Stimulated activated CD8-positive, alpha-beta memory T cell treated with anti-CD3 and anti-CD28 coated beads, Interleukin-4, amount 100 ng/mL, for 24 hours (primary cell): ENCODE measurements at places on chromosomes 6 and 20.

- DNase-seq: no peak
Observed at GRCh38 chr6:11467364-11467763, 70.2 kb upstream of the TMEM170B start.

- DNase-seq: no peak
Observed at GRCh38 chr20:40691566-40692239, 2.7 kb upstream of the MAFB start.

DNA sequence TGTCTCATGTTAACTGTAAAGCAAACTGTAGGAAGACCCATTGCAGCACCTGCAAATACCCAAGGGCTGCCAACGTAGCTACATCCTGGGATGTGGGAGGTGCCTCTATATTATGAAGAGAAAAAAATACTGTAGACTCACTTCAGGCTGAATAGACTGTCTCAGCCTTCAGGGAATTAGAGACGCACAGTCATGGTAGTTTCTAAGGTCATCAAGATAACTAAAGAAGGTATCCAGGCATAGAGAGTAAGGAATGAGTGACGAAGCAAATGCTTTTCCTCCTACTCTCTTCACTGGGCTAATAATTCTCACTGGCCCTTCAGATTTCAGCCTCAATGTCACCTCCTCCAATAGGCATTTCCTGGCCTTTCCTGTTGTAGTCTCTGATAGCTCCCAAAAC lies 121.6 kb upstream of the ECI2 start:
- DNase-seq: no peak

DNA sequence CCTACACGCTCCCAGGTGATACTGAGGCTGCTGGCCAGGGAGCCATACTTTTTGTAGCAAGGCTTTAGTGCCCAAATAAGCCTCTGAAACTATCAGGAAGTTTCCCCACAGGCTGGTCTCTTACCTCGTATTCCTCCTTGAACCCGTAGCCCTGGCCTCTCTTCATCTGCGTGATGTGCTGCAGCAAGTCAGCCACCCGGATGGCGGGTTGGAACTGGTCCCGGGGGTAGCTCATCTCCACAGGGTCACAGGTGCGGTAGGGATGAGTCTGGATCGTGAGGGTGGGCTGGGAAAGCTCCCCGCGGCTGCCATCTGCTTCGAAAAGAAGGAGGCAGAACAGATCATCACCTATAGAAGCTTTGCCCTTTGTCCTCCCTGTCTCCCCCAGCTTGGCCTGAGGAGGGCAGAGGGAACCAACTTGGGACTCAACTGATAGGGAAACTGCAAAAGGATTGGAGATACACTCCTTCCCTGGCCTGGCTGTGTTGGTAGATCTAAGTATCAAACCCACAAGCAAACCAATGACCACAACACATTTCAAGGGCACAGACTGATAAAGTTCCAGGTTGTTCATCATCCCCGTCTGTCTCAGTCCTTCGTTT lies 543.2 kb upstream of the CHD6 start:
- DNase-seq: no peak

DNA sequence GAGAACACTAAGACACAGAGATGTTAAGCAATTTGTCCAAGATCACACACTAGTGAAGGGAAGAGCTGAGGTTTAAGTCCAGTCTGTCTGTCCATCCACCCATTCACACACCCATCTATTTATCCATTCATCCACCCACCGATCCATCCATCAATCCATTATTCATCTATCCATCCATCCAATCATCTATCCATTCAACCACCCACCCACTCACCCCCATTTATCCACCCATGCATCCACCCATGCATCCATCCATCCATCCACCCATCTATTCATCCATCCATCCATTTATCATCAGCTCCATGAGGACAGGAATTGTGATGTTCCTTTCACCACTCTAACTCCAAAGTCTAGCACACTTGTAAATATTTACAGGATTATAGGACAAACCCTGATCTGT lies 242.3 kb upstream of the PMEPA1 start:
- DNase-seq: no peak

DNA sequence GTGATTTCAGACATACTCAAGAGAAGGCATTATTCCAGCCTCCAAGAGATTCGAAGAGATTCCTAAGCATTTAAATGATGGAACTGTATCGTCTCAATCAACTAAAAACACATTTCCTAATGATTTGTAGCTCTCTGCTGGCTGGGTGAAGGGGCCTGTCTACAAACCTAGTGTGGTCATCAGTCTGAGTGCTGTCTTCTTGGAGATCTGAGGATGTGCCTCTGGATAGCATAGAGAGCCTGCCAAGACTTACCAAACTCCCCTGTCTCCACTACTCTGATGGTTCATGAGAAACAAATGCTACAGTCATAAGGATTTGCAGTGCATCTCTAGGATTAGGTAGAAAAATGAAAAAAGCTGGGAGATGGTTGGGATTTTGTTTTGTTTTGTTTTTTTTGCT lies 176.9 kb upstream of the CITED2 start:
- no peak for DNase-seq

DNA sequence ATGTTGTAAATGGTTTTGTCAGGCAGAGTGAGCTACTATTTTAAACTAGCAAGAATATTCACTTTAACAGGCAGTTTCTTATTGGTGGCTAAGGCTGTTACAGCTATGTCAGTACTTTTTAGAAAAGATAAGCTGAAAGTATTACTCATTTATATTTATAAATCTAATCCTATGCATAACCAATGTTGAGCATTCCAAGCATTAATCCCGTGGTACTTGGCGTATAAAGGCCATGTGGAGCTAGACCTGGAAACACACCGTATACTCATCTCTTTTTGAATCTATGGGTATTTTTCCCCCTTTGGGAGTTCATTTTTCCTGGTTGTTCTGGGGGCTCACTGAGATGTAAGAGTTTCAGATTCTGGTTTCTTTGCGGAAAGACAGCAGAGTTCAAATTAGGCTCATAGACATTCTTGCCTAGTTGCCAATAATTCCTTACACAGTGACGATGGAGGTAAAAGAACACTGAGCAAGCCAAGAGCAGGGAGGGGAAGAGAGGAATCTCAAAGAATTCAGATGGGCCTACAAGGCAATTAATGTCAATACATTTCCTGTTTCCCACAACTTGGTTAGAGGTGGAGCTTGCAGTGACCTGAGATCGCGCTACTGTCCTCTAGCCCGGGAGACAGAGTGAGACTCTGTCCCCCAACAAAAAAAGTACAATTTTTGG lies 211.5 kb downstream of the SOX4 start:
- DNase-seq: no peak

- no peak for DNase-seq
Observed at GRCh38 chr20:61810738-61811135, 254.9 kb downstream of the TAF4 start.

DNA sequence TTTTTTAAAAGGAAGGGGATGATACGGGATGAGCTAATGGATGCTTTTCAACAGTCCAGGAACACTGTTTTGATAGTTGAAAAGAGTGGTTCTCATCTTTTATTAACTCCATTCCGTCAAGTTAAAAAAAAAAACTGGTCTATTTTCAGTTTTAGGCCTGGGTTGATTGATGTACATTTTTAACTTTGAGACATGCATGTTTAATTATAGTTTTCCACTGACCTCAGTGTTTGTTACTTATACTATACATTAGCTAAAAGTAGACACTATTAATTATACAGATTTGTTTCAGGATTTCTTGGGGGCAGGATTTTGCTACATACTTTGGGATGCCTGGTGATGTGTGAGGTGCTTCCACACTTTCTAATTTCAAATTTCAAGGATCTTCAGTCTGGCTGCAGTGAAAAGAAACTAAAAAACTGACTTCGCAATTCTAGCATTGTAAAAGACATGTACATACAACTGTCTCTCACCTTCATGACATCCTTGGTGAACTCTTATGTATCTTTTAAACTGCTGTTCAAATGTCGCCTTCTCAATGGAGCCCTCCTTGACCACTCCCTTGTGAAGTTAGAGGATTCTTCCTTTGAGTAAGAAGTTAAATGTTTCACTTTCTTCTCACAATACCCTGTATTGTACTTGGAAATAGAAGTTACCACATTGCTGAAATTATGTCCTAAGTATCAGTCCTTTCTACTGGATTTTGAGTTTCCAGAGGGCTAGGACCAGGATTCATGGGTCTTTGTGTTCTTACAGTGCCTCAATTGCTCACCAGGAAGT lies 101.7 kb downstream of the TSHZ2 start:
- no peak for DNase-seq

DNA sequence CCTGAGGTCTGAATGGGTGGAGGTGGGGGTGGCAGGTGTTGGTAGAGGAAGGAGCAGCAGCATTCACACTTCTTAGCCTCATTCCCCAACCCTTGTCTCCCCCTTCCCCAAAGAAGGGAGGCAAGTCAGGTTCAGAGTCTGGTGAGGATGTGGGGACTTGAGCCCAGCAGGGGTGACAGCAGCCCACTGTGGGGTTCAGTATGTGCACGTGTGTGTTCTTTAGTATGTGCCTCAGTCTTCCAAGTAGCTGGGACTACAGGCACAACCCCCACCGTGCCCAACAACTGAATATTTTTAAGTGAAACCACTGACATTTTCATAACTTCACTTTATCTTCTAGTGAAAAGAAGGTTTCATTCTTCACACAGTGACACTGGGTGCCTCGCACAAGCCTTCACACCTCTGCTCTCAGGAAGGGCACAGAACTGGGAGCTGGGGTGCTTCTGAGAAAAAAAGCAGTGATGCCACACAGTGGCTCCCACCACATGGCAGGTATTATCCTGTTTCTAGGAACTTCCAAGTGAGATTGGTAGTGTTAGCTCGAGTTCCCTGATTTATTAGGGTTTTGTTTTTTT lies 33.4 kb upstream of the PRELID3B start:
- DNase-seq: no peak

DNA sequence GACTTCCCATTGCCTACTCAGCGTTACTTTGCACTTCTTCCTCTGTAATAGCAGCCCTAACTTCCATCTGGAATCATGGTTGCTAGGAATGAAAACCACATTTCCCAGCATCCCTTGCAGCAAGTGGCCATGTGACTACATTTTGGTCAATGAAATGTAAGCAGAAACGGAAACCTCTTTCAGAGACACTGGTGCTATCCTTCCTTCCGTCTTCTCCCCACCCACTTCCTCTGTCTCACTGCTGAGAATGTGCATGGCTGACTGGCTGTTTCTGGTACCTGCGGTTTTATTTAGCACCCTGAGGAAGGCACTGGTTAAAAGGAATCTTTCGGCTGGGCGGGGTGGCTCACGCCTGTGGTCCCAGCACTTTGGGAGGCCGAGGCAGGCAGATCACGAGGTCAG lies 107.4 kb downstream of the SCML4 start:
- peak; percentile 54 for DNase-seq

GRCh38 chr6:32973144-32974015 lies 5.0 kb downstream of the BRD2 start:
- peak; percentile 30 for DNase-seq

DNA sequence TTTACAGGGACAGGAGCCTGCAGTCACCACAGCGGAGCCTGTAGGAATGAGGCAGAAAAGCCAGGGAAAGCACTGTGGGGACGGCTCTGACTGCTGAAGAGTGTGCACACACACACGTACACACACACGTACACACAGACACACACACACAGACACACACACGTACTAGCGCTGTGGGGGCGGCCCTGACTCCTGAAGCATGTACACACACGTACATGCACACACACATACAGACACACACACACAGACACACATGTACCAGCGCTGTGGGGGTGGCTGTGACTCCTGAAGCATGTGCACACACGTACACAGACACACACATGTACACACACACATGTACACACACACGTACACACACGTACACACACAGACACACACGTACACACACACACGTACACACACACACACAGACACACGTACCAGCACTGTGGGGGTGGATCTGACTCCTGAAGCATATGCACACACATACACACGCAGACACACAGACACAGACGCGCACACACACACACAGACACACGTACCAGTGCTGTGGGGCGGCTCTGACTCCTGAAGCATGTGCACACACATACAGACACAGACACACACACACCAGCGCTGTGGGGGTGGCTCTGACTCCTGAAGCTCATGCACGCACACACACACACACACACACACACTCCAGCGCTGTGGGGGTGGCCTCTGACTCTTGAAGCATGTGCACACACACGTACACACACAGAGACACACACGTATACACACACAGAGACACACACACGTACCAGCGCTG lies 127.3 kb downstream of the DLL1 start:
- DNase-seq: no peak

DNA sequence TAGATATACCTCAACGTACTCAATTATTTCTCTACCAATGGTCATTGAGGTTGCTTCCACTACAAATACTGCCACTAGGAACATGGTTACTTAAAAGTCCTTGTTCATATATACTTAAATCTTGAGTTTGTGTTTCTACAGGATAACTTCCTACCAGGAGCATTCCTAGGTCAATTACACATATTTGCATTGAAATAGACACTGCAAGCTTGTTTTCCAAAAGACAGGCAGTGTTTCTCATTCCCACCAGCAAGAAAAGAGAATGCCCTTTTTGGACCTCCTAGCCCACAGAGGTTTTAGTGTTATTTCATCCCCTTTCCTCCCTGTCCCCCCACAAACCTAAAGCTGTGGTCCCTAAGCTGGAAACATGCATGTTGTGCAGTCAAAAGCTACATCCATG lies 177.3 kb downstream of the ID4 start:
- DNase-seq: no peak

DNA sequence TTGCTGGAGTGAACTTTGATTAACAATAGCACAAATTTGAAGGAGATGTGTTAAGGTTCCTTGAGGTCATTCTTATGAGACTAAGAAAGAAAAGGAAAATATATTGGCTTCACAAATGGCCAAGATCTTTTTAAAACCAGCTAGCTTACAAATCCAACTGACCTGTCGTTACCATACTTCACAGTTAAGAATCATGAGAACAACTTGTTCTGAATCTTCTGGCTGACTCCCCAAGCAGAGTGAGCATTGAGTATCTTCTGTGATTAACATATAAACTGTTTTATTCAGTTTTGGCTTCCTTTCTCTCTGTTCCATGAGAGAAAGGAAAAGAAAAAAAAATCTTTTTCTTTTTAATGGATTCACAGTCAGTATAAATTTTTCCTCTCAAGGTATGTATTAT lies 277.1 kb downstream of the KHDC1L start:
- no peak for DNase-seq

DNA sequence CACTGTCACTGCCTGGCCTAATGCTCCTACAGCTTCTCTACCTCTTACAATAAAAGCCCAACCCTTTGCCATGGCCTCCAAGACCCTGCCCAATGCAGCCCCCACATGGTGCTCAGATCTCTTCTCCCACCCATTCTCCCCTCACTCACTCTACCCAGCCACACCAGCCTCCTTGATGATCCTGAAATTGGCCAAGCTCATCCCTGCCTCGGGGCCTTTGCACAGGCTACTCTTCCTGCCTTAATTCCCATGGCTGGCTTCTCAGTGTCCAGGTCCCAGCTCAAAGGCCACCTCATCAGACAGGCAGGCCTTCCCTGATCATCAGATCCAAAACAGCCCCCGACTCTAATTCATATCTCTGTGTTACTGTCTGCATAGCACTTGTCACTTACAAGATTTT lies 25.6 kb downstream of the PREX1 start:
- no peak for DNase-seq

DNA sequence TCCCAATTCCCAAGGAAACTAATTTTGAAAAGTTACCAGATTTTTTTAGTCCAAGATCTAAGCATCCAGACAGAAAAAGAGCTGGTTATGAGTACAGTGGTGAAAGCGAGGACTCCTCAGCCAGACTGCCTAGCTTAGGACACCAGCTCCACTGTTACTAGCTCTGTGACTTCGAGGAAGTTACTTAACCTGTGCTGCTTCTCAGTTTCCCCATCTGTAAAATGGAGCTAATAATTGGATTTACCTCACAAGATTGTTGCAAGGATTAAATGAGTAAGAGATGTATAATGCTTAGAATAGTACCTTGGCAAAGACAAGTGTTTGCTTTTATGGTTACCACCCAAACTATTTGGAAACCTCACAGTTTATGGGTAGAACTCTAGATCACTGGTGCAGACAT lies 1.1 kb downstream of the NT5DC1 start:
- no peak for DNase-seq
